Placental epithelial cell (primary cell): ENCODE measurements at places on chromosomes 1 and 21. TPM values are rescaled to one million over a fixed set of nuclear protein-coding genes. Genes with fewer than 3 reads are reported as not detected.

Gene SPAG17
- 0.11 and 2.4 TPM in 2 replicates for total RNA-seq

Gene NEGR1
- total RNA-seq, result under 0.01 TPM in 2 replicates

Gene FCGR1A
- not detected in 2 replicates for total RNA-seq

Gene SERTAD4
- total RNA-seq, result 4.7 and 8.1 TPM in 2 replicates

Gene C1QTNF12
- 0.79 and 1.7 TPM in 2 replicates for total RNA-seq
